Natural killer cell treated with Interleukin-12 subunit alpha and Interleukin-12 subunit beta and Interleukin-15 and Interleukin-18, amount 100 ng/mL, for 72 hours (primary cell): ENCODE measurements at places on chromosomes 3 and 15. TPM values are rescaled to one million over a fixed set of nuclear protein-coding genes. Genes with fewer than 3 reads are reported as not detected.

- H3K27me3 ChIP-seq = peaks cover 31% of the 10 kb centered on the region
- no peak overlapping the region for H3K27ac ChIP-seq
- no peak for DNase-seq
Measured at GRCh38 chr15:55796321-55796965, 53.5 kb upstream of the PRTG start.

PLCB2 gene
- total RNA-seq = 90.5 TPM

DNA sequence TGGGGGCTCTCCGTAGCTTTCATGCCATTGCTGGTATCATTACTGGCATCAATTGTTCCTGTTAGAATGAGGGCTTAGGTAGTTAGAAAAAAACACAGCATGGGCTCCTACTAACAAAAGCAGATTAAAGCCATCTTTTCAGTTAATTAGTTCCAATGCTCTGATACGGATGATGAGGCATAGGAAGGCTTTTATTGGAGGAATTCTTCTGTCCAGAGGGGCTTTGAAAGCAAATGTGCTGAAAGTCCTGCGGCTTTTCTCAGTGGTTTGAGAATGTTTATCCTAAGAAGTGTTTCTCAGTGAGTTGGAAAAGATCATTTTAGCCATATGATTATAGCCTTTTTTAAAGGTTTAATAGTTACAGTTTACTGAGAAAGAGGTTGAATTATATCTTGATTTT, 198.5 kb downstream of the THSD4 start:
- H3K4me1 ChIP-seq = no peaks in the 10 kb centered on the region
- H3K27me3 ChIP-seq = peaks cover 6% of the 10 kb centered on the region
- no peak for DNase-seq
- no peaks in the 10 kb centered on the region for H3K36me3 ChIP-seq
- no peak overlapping the region for H3K4me3 ChIP-seq

GRCh38 chr15:55224892-55225291, 28.2 kb upstream of the RSL24D1 start:
- H3K27me3 ChIP-seq = no peaks in the 10 kb centered on the region
- H3K27ac ChIP-seq = peak overlapping the region; percentile 94
- H3K36me3 ChIP-seq = peaks cover 39% of the 10 kb centered on the region

- no peak for DNase-seq
- no peaks in the 10 kb centered on the region for H3K36me3 ChIP-seq
- H3K27me3 ChIP-seq = no peaks in the 10 kb centered on the region
- no peaks in the 10 kb centered on the region for H3K4me1 ChIP-seq
- no peak overlapping the region for H3K27ac ChIP-seq
Measured at GRCh38 chr3:89414270-89414669, 306.8 kb downstream of the EPHA3 start.

GOLGA6L25 gene
- not detected for total RNA-seq
